ENCODE measurements at places on chromosomes 7 and 10.

DNA sequence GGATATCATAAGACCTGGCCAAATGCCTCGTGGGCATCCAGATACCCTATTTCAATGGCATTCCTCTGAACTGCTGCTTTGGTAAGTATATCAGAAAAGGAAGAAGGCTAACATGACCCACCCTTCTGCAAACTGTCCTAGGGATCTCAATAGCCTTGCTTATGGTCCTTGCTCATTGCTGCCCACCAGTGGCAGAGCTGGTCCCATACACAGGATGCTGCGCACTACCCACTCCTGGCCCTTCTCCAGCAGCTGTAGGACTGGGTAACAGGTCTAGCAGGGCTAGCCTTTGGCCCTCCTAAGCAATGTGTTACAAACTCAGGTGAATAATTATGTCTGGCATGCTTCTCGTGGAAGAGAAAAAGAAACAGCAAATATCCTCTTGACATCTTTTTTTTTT, 72.5 kb downstream of the C10orf90 start:
- no peak for DNase-seq

DNA sequence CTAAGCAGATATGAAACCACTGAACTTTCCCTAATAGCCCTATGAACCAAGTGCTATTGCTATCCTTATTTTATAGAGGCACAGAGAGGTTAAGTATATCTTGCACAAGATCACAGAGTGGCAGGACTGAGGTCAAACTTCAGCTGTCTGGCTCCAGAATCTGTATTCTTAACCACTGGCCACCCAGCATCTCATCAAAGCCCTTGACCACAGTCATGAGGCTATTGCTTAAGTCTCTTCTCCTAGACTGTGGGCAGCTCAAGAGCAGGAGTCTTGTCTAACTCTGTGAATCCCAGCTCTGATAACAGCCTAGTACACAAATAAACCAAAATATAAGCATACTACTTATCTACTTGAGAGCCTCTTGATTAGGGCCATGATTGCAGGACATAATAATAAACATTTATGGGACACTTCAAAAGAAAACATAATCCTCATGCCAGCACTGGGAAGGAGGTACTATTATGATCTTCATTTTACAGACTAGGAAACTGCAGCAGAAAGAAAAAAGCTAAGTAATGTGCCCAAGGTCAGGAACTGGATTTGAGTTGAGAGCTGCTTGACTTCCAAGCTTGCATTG, 22.4 kb upstream of the SMC3 start:
- DNase-seq, result no peak

DNA sequence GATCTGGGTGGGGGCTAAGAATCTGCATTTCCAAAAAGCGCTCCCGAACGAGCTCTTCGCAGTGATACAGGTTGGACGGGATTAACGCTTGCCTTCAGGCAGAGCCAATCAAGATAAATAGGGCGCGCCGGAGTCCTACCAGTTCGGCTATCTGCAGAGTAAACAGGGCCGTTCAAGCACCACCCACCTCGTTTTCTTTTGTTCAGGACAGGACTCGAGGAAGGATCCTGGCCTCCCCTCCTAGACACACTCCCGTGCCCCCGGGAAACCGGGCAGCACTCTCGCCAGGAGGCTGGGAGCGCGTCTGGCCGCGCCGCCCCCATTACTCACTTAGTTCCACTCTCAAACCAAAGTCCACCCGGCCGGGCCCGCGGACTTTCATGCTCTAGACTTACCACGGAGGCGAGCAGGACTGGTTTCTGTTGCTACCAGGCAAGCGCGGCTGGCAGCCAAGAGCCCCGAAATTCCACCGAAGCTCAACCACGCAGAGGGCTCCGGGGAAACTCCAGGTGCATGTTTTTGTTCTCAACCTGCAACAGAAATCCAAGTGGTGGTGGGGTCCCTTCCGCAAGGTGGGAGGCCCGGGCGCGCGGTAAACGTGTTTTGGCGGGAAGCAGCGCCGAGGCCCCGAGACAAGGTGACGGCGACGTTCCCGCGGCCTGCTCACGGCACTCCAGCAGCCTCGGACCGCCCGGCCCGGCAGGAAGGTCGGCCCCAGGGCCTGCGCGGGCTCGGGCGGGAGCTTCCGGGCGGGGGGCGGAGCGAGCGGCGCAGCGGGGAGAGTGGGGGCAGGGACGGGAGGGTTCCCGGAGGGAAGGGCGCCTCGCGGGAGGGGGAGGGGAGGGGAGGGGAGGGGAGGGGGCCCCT, 12.7 kb downstream of the HNRNPF start:
- DNase-seq, result peak; percentile 85

GRCh38 chr7:69203871-69204270, 394.4 kb upstream of the AUTS2 start:
- DNase-seq, result no peak

DNA sequence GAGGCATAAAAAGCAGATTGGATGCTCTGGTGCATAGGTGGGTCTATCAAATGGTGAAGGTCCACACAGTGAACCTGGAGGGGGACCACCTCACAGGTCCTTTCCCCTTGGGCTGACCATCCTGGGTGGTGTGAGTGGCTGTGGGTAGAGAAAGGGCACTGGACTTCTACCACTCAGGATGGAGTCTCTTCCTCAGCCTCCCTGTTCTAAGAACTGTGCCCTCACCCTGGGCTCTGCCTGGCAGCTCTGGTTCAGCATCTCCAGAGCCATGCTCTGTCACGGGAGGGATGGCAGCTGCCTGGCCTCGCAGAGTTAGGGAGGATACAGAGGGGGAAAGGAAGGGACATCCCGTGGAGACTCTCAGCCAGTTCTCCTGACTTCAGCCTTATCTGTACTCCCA, 121.8 kb downstream of the TAX1BP1 start:
- no peak for DNase-seq

DNA sequence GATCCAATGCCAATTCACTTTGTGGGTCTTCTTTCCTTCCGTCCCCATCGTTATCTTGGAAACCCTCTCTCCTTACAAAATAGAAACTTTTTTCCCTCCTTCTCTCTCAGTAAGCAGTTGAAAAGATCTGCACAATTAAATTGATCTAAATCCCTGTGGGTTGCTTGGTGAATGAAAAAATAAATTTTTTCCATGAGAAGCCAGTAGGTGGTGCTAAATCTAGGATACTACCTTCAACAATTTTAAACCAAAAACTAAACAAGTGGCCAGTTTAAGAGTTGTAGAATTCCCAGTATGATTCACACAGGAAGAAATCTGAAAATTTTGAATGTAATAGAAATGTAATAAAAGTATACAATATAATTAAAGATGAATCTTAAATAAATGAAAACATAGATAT, 990.3 kb upstream of the ZNF722 start:
- DNase-seq, result no peak

DNA sequence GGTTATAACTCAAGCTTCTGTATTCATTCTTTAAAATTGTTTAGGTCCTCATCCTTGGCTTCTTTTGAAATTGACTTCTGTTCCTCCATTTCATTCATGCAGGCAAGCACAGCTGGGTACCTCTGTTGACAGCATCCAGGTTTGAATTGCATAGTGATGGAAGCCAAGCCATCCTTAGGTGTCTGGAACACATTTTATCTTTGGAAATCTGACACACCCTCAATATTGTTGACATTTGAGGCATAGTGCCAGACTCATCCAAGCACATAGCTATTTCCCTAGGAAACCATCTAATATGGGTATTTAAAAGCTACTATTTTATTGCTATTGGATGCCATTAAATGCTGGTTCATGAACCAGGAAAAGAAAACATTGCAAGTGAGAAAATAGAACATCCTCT, 142.1 kb upstream of the PTPRZ1 start:
- no peak for DNase-seq

DNA sequence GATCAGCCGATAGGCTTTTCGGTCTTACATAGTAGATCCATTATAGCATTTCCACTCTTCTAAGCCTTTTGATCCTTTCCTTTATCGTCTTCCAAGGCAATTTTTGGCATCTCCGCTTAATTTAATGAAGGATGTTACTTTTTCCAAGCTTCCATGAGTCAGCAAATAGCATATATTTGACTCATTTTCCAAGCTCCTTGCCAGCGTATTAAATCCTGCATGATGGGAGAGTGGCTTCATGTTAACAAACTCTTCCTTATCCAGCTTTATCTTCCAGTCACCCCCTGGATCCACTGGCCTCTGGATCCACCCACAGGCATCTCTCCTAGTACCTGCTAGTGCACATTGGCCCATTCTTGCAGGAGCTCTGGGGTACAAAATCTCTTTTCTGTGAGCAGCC, 13.0 kb downstream of the OR9A2 start:
- DNase-seq, result no peak

DNA sequence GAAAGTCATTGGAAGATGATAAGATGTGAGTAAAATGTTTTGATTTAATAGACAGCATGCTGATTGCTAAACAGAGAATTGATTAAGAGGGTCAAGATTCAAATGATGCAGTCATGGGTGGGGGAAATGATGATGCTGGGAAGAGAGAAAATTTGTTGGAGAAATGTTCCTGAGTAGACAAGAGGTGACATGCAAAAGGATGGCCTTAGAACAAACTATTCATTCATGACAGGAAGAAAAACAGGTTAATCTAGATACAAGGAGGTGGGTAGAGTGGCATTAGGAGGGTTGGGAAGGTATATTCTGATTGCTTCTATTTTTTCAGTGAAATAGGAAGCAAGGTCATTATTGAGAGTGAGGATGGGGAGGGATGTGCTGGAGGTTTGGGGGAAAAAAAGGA, 146.7 kb downstream of the SEM1 start:
- no peak for DNase-seq

GRCh38 chr10:65751218-65751617, 1174.6 kb upstream of the LRRTM3 start:
- DNase-seq, result no peak

DNA sequence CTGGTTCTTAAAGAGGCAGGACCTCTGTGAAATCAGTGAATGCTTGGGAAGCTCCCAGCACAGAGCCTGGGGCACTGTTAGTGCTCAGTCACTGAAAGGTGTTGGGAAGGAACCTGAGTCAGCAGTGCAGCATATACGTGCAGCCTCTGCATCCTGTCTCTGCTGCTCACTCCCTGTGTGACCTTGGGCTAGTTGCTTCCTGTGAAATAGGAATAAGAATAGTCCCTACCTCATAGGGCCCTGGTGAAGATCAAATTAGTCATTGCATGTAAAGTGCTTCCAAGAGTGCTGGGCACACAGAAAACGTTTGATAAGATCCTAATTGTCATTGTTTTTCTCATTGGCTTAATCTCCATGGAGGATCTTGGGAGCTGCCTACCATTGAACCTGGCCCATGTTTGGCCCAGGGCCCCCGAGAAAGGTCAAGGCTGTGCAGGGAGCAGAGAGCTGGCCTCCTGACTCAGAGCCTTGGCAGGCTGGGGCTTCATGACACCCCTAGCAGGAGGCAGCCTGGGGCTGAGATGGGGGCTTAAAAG, 73.3 kb upstream of the COL13A1 start:
- DNase-seq, result no peak

- DNase-seq, result no peak
These were observed 188.5 kb upstream of the BMPER start for GRCh38 chr7:33716581-33717477.

Data from stimulated activated effector memory CD8-positive, alpha-beta T cell treated with anti-CD3 and anti-CD28 coated beads, Interleukin-12 subunit alpha, Interleukin-12 subunit beta, amount 100 ng/mL, for 72 hours (primary cell).